ENCODE measurements at places on chromosomes 5 and 9.

DNA sequence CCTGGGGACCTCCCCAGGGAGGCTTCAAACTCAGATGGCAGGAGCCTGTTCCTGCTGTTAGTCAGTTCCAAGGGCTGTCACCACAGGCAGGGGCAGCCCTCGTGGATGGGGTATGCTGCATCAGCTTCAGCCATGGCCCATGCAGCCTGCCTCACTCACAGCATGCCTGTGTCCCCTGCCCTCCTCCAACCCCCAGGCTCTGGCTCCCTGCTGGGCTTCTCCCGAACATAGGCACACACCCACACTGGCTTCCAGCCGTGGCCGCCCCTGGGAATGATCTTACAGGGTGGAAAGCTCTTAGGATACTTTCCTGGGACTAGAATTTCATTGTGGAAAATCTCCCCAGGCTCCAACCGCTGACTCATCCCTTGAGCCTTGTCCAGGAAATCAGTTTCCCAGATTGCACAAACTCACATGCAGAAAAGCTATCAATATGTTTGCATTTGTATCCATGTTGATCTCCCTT, 163.8 kb downstream of the SEC61B start:
- DNase-seq = peak; percentile 64

- no peak for DNase-seq
Measured at GRCh38 chr5:102596113-102596512, 97.3 kb upstream of the SLCO6A1 start.

- peak; percentile 67 for DNase-seq
Measured at GRCh38 chr5:123036391-123037103, at the start of gene PPIC. Gene PPIC (minus strand): TSS chr5:123036725. CDS start chr5:123036625, 100 bp downstream.

DNA sequence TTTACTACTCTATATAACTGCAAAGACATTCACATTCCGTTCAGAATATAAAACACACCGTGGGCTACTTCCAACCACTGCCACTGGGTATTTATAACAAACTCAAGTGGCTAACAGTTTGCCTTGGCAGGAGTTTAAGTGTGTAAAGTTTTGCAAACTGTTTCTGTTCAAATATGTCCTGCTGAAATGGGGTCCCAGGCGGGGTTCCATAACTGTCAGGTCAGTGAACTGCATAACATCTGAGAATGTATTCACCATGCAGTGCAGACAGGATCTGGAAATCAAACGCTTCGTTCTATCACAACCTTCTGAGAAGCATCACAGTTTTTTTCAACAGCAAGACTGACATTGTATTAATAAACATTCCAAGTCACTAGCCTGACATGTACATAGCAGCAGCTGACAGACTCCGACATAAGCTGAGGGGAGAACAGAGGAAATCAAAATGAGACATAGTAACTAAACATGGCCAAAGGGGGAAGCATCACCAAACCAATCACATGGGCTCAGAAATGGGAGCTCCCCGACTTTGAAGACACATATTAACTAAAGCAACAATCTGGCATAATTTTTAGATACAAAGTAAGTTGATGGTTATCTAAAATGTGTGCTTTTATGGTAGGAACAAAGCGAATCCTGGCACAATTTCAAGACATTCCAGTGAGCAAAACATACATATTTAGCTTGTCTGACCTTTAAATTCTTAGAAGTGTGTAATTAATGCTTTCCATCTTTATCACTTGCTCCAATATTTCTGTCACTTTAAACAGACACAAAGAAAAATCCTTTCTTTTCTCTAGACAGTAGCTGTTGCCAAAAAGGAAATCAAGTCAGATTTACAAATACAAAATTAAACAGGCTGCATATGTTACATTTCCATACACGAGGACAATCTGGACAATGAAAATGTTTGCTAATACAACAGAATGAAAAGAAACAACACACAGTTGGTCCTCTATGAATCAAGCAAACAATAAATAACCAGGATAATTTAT, 156.8 kb downstream of the MAPKAP1 start:
- no peak for DNase-seq

DNA sequence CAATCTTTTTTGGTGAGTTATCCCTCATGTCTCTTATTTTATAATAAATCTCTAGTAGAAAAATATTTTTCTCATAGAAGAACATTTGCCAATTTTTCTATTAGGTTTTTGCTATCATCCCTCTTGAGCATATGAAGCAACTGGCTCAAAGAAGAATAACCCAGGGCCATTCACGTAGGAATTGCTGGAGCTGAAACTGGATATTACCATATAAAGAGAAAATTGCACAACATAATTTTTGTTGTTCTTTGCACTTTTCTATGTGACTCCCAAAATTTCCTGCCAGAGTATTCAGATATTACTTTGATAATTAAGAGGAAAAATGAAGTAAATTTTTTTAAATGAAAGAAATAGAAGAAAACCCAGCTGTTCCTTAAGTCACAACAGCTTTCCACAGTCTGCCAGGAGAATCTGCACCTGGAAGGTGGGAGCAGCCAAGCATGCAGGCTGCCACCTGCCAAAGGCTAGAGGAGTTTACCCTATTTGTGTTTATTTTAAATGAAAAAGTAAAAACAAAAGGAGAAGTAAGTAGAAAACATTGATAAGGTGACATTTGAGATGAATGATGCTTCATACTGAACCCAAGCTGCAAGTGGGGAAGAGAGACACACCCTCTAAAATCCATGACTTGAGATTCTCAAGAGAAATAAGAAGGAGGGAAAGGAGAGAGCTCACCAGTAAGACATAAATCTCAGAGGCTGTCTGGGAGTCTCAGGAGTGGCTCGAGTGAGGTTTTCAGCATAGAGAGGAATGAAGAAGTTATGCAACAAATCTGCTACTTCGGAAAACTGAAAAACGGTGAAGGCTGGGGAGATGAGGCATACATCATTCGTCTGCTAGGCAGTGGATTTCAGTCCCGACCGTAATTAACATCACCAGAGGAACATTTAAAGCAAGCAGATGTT, 31.5 kb upstream of the FREM1 start:
- DNase-seq = no peak

DNA sequence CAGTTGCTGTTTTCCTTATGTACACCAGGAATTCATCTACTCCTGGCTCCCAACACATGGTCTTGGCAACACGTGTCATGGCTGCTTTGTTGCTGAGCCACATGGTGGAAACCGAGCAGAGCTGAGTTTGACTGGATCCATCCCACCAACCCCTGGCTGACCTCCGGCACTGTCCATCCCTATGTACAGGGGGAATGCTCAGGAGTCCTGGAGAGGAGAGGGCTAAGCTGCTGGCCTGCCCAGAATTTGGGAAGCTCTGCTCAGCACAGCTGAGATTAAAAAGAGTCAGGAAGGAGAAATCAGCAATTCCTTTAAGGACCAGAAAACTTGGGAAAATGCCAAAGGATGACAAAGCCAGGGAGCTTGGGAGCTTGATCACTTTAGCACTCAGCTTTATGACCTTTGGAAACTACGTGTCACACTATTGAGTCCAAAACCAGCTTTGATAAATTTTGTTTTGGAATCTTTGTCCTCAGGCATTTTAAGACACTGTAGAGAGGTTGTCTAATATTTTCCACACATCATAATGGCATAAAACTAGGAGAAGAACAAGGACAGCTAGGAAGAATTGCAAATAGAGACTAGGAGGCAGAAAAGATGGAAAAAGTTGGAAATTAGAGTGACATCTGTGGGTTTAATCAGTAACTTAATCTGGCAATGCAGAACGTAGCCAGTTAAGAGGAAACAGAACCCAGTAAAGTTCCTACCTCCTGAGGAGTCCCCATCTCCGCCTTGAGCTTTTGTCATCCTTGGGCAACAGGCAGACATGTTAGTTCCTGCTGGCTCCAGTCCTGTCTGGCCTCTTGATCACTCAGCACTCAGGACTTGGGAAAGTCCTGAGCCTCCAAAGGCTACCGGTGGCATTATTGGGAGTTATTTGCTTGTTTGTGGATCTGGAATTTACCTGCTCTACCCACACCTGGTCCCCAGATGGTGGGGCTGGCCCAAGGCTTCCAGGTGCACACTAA, 62.5 kb upstream of the PLPP1 start:
- no peak for DNase-seq

- no peak for DNase-seq
Measured at GRCh38 chr9:102740578-102740977, 254.6 kb upstream of the CYLC2 start.

DNA sequence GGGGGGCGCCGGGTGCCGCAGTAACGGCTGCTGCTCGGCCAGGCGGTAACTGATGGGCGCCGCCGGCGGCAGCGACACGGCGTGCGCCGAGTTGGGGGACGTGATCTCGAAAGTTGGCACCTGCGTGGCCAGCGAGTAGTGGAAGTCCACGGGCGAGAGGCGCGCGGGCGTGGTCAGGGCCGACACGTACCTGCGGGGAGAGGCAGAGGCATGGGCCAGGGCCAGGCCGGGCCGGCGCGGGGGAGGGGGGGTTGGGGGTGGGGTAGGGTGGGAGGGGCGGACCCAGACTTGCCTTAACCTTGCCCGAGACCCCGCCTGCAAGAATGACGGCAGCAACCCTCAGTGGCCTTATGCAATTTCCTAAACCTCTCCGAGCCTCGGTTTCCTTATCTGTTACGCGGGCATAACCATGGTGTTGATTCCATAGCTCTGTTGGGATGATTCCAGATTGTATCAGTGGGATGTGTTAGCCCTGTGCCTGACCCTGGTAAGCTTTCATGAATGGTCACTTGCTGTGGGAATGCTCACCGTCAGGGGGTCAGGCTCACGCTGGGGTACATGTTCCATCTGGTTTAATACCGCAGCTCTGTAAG, 53.0 kb downstream of the PSD2 start:
- DNase-seq = no peak

DNA sequence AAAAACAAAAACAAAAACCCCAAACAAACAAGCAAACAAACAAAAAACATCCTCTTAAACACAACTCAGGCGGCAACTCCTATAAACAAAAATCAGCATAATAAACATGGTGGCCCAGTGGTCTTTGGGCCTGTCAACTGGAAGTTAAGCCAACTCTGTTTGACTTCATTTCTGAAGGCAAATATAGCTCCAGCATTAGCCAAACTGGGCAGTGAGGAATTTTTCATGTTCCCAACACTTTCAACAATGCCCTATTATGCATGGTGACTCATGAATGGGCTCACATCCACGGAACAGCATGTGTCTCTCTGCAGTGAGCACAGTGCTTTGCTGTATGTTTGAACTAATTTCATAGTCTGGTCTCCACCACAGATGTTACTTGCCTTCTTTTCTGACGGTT, 143.9 kb upstream of the STC2 start:
- DNase-seq = peak; percentile 45

GRCh38 chr5:68071736-68072135, 143.8 kb upstream of the PIK3R1 start:
- DNase-seq = no peak

DNA sequence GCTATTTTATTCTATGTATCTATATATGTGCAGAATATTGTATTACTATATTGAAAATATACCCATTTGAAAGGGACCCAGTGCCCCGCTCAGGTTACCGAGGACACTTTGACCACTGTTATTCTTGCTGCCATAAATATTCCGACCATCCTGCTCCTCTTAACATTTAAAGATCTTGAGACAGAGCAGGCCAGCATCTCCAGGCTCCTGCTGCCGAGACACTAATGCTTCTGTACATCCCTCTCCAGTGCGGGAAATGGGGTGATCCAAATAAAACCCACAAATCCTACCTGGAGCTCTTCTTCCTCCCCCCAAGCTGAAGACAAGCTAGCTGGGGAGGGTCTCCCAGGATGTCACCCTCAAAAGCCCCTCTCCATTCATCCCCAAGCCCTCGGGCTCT, 3.9 kb downstream of the SH3PXD2B start:
- DNase-seq = no peak

DNA sequence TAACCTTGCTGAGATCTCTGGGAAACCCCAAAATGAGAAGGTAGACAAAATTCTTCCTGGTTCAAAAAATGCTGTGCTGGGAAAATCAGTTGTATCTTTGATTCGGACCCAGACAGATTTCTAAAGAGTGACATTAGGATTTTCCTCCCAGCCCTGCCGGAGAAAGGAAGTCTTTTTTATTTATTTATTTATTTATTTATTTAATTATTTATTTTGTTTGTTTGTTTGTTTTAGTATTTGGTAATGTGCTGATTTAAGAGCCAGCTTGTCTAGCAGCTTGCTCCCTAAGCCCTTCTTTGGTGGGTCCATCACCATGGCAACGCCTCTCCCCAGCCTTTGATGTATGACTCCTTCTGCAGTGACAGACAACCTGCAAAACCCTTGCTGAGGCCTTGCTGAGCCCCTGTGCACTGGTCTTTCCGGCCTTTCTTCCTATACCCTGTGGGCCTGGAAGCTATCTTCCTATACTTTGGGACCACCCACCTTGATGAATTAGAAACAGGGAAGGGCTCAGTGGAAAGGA, 60.6 kb upstream of the AFAP1L1 start:
- no peak for DNase-seq

DNA sequence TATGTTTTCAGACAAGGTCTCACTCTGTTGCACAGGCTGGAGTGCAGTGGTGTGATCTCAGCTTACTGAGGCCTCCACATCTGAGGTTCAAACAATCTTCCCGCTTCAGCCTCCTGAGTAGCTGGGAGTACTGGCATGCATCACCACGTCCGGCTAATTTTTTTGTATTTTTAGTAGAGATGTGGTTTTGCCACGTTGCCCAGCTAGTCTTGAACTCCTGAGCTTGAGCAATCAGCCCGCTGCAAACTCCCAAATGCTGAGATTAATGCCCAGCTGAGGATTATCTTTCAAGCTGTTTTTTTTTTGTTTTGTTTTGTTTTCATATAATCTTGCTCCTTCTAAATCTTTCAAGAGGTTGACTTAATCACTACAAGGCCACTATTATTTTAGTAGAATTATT, 47.3 kb upstream of the SLC28A3 start:
- no peak for DNase-seq

GRCh38 chr9:69678843-69679538, 6.8 kb upstream of the APBA1 start:
- no peak for DNase-seq

Measured in T1000 (cell line).